CD8-positive, alpha-beta memory T cell (primary cell): ENCODE measurements at places on chromosomes 1 and 21. TPM values are rescaled to one million over a fixed set of nuclear protein-coding genes. Genes with fewer than 3 reads are reported as not detected.

HDAC1 gene
- 164 TPM for total RNA-seq

DNA sequence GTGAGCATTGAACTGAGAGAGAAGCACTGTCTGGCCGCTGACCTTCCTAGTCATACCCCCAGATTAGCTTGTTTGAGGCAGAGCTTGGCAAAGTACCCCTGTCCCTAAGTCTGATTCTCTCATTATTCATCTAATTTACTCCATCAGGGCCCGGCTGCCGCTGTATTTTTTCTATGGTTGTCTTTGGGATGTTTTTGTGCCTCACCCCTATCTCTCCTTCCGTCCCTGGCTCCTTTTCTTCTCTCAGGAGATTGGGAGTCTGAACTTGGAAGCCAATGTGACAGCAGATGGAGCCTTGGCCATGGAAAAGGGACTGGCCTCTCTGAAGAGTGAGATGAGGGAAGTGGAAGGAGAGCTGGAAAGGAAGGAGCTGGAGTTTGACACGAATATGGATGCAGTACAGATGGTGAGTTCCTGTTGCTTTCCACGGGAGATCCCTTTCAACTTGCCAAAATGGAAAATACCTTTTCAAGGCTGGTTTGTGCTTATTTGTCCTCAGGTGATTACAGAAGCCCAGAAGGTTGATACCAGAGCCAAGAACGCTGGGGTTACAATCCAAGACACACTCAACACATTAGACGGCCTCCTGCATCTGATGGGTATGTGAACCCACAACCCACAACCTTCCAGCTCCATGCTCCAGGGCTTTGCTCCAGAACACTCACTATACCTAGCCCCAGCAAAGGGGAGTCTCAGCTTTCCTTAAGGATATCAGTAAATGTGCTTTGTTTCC, 53.9 kb downstream of the LAMC2 start:
- no peaks in the 10 kb centered on the region for H3K36me3 ChIP-seq
- no peak overlapping the region for H3K27ac ChIP-seq
- H3K4me3 ChIP-seq: no peak overlapping the region
- H3K4me1 ChIP-seq: no peaks in the 10 kb centered on the region
- no peak for DNase-seq

GRCh38 chr1:53987880-53988279, 30.1 kb downstream of the LDLRAD1 start:
- H3K27me3 ChIP-seq: no peaks in the 10 kb centered on the region
- H3K4me3 ChIP-seq: no peak overlapping the region
- H3K4me1 ChIP-seq: no peaks in the 10 kb centered on the region
- H3K36me3 ChIP-seq: no peaks in the 10 kb centered on the region
- no peak for DNase-seq
- H3K27ac ChIP-seq: no peak overlapping the region

DNA sequence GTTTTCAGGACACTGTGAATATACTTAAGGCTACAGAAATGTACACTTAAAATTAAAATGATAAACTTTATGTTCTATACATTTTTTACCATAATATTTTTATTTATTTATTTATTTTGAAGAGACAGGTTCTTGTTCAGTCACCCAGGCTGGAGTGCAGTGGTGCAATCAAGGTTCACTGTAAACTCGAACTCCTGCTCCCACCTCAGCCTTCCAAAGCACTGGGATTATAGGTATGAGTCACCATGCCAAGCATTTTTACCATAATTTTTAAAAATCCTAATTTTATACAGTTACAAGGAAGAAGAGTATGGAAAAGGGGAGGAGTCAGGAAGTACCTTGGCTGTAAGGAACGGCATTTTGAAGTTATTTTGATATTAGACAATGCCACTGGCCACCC, 23.6 kb upstream of the ANGPTL3 start:
- H3K27ac ChIP-seq: no peak overlapping the region
- no peaks in the 10 kb centered on the region for H3K27me3 ChIP-seq
- H3K36me3 ChIP-seq: no peaks in the 10 kb centered on the region

RGS16 gene
- 58.9 TPM for total RNA-seq

GRCh38 chr1:39755965-39756659, 15.0 kb downstream of the OXCT2 start:
- H3K27ac ChIP-seq: no peak overlapping the region
- peaks cover 54% of the 10 kb centered on the region for H3K36me3 ChIP-seq
- H3K27me3 ChIP-seq: no peaks in the 10 kb centered on the region
- H3K4me3 ChIP-seq: no peak overlapping the region
- no peaks in the 10 kb centered on the region for H3K4me1 ChIP-seq
- no peak for DNase-seq

GRCh38 chr21:33402001-33402979, 923 bp upstream of the IFNGR2 start:
- H3K4me3 ChIP-seq: peak overlapping the region; percentile 28
- peaks cover 29% of the 10 kb centered on the region for H3K4me1 ChIP-seq
- H3K36me3 ChIP-seq: no peaks in the 10 kb centered on the region
- no peak for DNase-seq
- no peak overlapping the region for H3K27ac ChIP-seq
- H3K27me3 ChIP-seq: no peaks in the 10 kb centered on the region

DNA sequence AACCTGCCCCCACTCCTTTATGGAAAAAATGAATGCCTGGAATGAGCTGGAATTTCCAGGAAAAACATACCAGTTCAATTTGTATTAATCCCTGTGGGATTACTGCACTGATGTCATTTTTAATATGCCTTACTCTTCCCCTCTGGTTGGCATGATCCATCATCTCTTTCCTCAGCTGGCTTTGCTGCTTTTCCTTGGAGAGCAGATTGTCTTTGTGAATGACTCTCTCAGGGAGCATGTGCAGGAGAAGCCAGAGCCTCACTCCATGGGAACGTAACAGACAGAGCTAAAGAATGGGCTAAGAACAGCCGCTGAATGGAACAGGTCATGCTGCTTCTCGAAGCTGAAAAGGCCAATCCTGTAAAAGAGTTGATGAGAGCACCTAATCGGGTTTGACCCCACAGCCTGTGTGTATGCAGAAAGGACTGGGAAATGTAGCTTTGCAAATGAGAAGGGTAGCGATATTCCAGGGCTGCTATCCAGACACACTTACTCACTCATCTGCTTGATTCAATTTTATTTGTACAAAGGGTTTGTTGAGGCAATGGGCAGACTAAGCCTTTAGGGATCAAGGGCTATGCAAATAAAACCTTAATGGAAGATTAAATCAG, 20.7 kb downstream of the PHC2 start:
- no peaks in the 10 kb centered on the region for H3K4me1 ChIP-seq
- H3K36me3 ChIP-seq: no peaks in the 10 kb centered on the region
- no peak for DNase-seq
- no peak overlapping the region for H3K27ac ChIP-seq
- H3K4me3 ChIP-seq: no peak overlapping the region
- H3K27me3 ChIP-seq: no peaks in the 10 kb centered on the region

GRCh38 chr1:20120796-20121195, 1.5 kb upstream of the PLA2G2D start:
- H3K36me3 ChIP-seq: no peaks in the 10 kb centered on the region
- H3K4me3 ChIP-seq: no peak overlapping the region
- peaks cover 4% of the 10 kb centered on the region for H3K27me3 ChIP-seq
- no peak for DNase-seq

GRCh38 chr21:39523399-39523798, 71.6 kb downstream of the SH3BGR start:
- H3K4me3 ChIP-seq: no peak overlapping the region
- H3K36me3 ChIP-seq: no peaks in the 10 kb centered on the region
- no peak for DNase-seq
- H3K27ac ChIP-seq: no peak overlapping the region

S100A14 gene
- total RNA-seq: not detected

DNA sequence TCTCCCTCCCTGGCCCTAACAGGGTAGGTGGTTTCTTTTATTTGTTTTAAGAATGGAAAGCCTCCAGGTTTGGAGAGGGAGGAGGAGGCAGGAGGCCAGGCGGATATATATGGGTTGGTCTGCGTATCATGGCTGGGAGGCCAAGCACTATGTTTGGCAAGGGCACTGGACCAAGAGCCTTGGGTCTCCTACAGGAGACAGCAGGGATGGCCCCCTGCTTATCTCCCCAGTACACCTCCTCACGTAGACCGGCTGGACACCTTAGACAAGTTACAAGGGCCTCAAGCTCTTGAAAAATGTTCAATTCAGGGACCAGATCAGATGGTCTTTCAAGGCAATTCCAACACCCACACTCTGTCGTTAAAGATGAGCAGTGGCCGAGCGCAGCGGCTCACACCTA, 10.9 kb downstream of the SLC41A1 start:
- peaks cover 20% of the 10 kb centered on the region for H3K36me3 ChIP-seq
- H3K27ac ChIP-seq: no peak overlapping the region
- H3K27me3 ChIP-seq: no peaks in the 10 kb centered on the region
- H3K4me1 ChIP-seq: peaks cover 30% of the 10 kb centered on the region
- no peak overlapping the region for H3K4me3 ChIP-seq

MX2 gene
- total RNA-seq: 17.1 TPM

TBCE gene
- total RNA-seq: 25.7 TPM

SLC25A34 gene
- total RNA-seq: 0.94 TPM

SLC35F3 gene
- total RNA-seq: 6.9 TPM

OTUD7B gene
- total RNA-seq: 39.7 TPM

WDR64 gene
- total RNA-seq: not detected

DNA sequence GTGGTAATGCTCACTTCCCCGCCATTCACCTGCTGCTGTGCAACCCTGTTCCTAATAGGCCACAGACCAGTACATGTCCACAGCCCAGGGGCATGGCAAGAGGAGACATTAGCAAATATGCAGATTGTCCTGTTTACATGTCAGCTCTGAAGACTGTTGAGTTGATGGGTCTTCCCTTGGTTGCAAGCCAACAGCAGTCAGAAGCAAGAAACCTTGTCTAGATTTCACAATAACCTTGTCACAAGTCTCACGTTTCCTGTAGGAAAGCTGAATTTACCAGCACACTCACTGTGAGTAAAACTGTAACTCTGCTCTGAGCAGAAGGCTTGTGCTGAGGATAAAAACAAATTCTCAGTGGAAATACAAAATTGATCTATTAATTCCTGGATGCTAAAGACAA, 195.1 kb downstream of the HLX start:
- no peaks in the 10 kb centered on the region for H3K36me3 ChIP-seq
- DNase-seq: no peak
- no peaks in the 10 kb centered on the region for H3K4me1 ChIP-seq
- H3K4me3 ChIP-seq: no peak overlapping the region

DNA sequence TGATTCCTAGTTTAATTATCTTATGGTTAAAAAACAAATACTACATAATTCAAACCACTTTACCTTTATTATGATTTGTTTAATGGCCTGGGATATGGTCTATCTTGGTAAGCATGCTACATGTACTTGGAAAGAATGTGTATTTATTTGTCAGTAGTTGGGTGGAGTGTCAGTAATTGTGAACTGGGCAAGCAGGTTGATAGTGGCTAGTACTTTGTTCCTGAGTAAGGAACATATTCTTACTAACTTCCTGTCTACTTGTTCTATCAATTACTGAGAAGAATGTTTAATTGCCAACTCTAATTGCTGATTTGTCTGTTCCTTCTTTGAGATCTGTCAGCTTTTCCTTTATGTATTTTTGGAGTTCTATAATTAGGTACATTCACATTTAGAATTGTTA, 49.2 kb upstream of the ABCG1 start:
- H3K36me3 ChIP-seq: no peaks in the 10 kb centered on the region
- H3K27me3 ChIP-seq: no peaks in the 10 kb centered on the region
- no peaks in the 10 kb centered on the region for H3K4me1 ChIP-seq
- no peak overlapping the region for H3K4me3 ChIP-seq
- no peak overlapping the region for H3K27ac ChIP-seq

DNA sequence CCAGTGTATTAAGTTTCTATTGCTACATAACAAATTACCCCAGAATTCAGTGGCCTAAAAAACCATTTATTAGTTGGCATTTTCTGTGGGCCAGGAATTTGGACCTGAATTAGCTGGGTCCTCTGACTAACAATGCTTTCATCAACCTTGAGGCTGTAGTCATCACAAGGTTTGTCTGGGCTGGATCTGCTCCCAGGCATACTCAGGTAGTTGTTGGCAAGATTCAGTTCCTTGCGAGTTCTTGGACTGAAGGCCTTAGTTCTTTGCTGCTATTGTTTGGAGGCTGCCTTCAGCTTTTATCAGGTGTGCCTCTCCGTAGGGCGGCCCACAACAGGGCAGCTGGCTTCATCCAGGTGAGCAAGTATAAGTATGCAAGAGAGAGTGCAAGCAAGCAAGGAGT, 31.4 kb upstream of the DEPDC1 start:
- H3K4me1 ChIP-seq: no peaks in the 10 kb centered on the region
- H3K27ac ChIP-seq: no peak overlapping the region
- H3K36me3 ChIP-seq: no peaks in the 10 kb centered on the region
- no peak overlapping the region for H3K4me3 ChIP-seq

DNA sequence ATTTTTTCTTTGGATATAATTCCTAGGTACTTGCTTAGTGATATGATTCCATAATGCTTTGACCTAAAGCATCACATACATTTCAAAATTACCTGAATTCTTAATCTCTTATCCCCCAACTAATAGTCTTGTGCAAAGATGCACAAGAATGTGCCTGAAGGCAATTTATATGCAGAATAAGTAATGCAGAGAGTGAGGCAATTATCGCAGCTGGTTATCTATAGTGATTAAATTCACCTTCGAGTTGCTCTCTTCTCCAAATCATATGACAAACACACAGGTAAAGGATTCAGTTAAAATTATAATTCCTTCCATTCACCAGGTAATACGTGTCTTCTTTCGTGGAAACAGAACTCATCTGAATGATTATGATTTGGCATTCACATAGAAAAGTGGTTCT, 717.3 kb downstream of the MRPL39 start:
- H3K4me1 ChIP-seq: no peaks in the 10 kb centered on the region
- no peak overlapping the region for H3K27ac ChIP-seq
- H3K4me3 ChIP-seq: no peak overlapping the region
- H3K36me3 ChIP-seq: no peaks in the 10 kb centered on the region
- no peak for DNase-seq

- no peak overlapping the region for H3K4me3 ChIP-seq
- H3K4me1 ChIP-seq: no peaks in the 10 kb centered on the region
- H3K27me3 ChIP-seq: no peaks in the 10 kb centered on the region
Observed at GRCh38 chr21:40166291-40166843, 299.1 kb downstream of the PCP4 start.

DNA sequence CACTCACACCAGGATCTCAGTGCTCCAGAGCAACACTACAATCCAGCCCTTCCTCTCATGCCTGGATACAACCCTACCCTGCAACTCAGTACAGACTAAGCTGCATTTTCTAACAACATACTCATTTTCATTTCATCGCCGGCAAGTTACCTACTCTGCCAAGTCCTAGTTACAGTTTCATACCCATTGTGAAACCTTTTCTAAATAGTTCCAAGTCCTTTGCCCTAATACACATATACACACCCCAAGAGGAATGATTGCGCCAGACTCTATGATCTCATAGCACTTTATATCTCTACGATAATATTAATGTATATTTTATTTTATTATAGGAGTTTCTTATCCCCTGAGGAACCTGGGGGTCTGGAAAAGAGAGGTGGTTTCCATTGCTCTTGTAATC, 122.4 kb downstream of the LMX1A start:
- peaks cover 4% of the 10 kb centered on the region for H3K27me3 ChIP-seq
- no peak overlapping the region for H3K27ac ChIP-seq
- no peak overlapping the region for H3K4me3 ChIP-seq
- H3K36me3 ChIP-seq: no peaks in the 10 kb centered on the region
- DNase-seq: no peak

KCNJ9 gene
- total RNA-seq: not detected

RIMS3 gene
- total RNA-seq: 1.4 TPM

GRCh38 chr1:42592811-42593210, 65.4 kb upstream of the PPIH start:
- no peak for DNase-seq
- H3K4me1 ChIP-seq: no peaks in the 10 kb centered on the region
- H3K36me3 ChIP-seq: no peaks in the 10 kb centered on the region
- no peaks in the 10 kb centered on the region for H3K27me3 ChIP-seq
- no peak overlapping the region for H3K4me3 ChIP-seq

- no peaks in the 10 kb centered on the region for H3K4me1 ChIP-seq
- DNase-seq: no peak
- H3K4me3 ChIP-seq: no peak overlapping the region
- no peaks in the 10 kb centered on the region for H3K27me3 ChIP-seq
Observed at GRCh38 chr21:38621132-38621531, 122.9 kb upstream of the ERG start.
